ENCODE measurements at places on chromosomes 6 and 20. TPM values are rescaled to one million over a fixed set of nuclear protein-coding genes. Genes with fewer than 3 reads are reported as not detected.
A peak's percentile ranks its signal among the peaks of the same experiment; 100 is the strongest.

Gene LY6G6C
- total RNA-seq: not detected

Gene CCN5
- not detected for total RNA-seq

Gene RTEL1
- 55.1 TPM for total RNA-seq

Gene NAPB
- 5.7 TPM for total RNA-seq

Gene ID4
- total RNA-seq: not detected

Gene CST11
- not detected for total RNA-seq

Gene CLIC5
- 7.4 TPM for total RNA-seq

Gene KIF13A
- 24.4 TPM for total RNA-seq

Gene MEI4
- total RNA-seq: not detected

Gene CST1
- total RNA-seq: 2.3 TPM

DNA sequence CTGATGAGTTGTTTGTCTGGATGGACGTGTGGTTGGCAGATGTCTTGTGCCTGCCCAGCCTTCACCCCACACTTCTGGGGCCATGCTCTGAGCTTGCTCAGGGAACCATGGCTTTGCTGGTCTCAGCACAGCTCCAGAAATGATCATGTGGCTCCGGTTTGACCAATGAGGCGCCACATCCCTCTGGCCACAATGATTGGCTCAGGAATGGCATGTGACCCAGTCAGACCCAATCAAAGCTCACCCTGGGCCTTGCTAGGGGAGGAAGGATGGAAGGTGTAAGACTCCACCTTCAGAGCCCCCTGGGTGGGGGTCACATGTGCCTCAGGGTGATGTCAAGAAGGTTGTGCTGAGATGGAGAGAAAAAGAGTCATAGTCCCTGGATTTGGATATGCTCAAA, 281.6 kb upstream of the SULF2 start:
- DNase-seq: no peak

- DNase-seq: no peak
Observed at GRCh38 chr6:129297592-129297991, 412.4 kb downstream of the ARHGAP18 start.

GRCh38 chr6:82196161-82196560, 51.4 kb downstream of the IBTK start:
- DNase-seq: no peak

- no peak for DNase-seq
Observed at GRCh38 chr6:7313505-7314165, 636 bp upstream of the SSR1 start.

GRCh38 chr6:17470202-17470937, 77.0 kb downstream of the CAP2 start:
- DNase-seq: no peak

- no peak for DNase-seq
Observed at GRCh38 chr20:19850198-19850533, 92.1 kb downstream of the RIN2 start.

DNA sequence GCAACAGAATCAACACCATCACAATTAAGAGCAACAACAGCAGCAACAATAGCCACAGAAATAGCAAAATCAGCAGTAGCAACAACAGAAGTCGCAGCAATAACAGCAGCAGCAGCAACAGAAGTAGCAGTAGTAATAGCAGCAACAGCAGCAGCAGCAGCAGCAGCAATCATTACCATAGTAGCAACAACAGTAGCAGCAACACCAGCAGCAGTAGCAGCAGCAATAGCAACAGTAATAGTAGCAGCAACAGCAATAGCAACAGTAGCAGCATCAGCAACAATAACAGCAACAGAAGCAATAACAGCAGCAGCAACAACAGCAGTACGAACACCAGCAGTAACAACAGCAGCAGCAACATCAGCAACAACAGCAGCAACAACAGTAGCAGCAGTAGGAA, 39.8 kb downstream of the SLC22A2 start:
- DNase-seq: no peak

GRCh38 chr6:79543411-79543810, 6.2 kb upstream of the LCA5 start:
- DNase-seq: no peak

DNA sequence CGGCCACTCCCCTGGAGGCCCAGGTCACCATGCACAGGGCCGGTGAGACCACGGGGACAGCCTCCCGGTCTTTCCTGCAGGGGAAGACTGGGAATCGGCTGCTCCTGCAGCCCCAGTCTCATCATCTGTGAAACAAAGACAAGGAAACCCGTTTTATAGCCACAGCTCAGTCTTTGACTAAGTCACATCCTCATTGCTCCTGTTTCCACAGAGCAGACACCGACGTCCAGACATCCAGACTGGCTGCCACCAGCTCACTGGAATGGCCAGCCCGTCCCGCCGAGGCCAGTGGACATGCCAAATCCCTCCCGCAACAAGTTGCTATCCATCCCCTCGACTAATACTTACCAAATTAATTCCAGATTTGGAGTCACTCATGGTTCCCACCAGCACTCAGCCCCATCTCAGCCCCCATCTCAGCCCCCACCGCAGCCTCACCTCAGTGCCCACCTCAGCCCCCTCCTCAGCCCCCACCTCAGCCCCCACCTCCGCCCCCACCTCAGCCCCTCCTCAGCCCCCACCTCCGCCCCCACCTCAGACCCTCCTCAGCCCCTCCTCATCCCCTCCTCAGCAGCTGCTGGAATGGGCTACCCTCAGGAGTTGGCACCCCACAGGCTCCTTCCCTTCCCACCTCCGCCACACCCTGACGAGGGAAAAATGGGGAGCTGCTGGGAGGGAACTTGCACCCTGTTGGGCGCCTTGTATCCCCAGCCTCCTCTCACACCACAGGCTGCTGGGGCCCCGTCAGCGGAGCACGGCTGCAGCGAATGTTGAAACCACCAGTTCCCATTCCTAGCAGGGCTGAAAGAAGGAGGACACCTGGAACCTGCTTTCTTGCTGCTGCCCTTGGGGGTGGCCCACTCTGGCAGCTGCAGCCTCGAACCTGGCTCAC, 48.7 kb downstream of the YTHDF1 start:
- DNase-seq: peak; percentile 50

DNA sequence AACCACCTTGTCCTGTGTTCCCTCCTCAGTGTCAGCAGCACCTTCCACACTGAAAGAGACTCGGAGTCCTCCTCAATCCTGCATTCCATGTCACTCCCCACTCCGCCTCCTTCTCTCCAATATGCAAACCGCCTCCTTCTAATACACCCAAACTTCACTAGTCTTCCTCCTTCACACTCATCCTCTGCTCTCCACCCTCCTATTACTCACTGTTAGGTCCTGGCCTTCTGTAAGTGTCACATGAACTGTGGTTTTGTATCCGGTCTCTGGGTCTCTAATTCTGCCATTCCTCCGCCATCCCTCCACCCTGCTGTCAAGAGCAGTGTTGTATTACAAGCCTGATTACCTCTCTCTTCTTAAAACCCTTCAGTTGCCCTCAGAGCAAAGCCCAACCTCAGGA, 200.5 kb upstream of the CDYL start:
- no peak for DNase-seq

- peak; percentile 32 for DNase-seq
Observed at GRCh38 chr6:15086348-15087158, 159.3 kb upstream of the JARID2 start.

- DNase-seq: no peak
Observed at GRCh38 chr6:144066741-144067484, 28.5 kb downstream of the SF3B5 start.
